ENCODE measurements at places on chromosomes 11 and 22. TPM values are rescaled to one million over a fixed set of nuclear protein-coding genes. Genes with fewer than 3 reads are reported as not detected.

GRCh38 chr11:217704-218103, 10.2 kb downstream of the RIC8A start:
- no peak for DNase-seq

DNA sequence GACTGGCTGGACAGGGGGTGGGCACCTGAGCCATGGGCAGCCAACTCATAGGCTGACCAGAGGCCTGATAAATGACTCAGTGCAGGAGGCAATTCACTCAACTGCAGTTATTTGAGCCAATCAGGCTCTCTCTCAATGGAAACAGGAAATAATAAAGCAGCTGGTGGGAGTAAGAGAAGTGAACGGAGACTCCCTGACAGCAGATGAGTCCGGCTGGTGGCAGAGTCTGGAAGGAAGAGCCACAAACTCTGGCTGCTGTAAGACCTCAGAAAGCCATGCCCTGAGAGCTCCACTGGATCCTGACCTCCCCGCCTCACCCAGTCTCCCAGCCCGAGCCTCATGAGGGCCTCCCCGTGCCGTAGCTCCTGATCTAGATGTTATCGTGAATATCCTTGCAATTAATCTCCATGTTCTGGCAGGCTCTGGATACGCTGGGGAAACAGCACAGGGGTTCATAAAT, 69.8 kb downstream of the TRIM29 start:
- no peak for DNase-seq

The COPB1 gene
- 184 TPM for total RNA-seq

GRCh38 chr11:88575916-88576315, 238.4 kb upstream of the CTSC start:
- no peak for DNase-seq

DNA sequence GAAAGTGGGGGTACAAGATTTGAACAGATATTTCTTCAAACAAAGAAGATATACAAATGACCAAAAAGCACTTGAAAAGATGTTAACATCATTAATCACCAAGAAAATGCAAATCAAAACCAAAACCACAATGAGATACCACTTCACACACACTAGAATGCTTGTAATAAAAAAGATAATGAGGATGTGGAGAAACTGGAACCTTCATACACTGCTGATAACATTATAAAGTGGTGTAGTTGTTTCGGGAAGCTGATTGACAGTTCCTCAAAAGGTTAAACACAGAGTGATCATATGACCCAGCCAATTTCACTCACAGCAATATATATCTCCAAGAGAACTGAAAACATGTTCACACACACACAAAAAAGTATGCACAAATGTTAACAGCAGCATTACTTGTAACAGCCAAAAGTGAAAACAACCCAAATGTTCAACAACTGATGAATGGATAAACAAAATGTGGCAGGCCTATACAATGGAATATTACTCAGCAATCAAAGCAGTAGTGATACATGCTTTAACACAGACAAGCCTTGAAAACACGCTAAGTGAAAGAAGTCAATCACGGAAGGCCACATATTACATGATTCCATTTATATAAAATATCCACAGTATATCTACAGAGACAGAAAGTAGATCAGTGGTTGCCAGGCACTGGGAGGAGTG, 15.1 kb downstream of the PITPNB start:
- no peak for DNase-seq

- DNase-seq: no peak
Observed at GRCh38 chr22:23269441-23270211, 89.3 kb downstream of the BCR start.
